ENCODE measurements at places on chromosomes 5 and 9.

DNA sequence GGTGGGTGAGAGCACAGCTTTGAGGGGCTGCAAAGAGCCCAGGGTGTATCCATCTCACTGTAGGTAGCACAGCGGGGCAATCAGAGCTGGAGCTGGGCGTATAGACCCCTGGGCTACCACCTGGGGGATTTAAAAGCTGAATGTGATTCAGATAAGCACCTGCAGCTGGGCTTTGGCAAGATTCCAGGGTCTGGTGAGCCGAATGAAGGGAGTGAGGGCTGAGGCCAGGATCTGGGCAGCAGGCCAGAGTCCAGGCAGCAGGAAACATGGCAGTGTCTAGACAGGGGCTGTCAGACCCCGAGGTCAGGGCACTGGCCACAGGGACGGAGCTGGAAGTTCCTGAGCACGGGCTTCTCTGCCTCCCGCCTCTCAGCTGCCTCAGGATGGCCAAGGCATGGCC lies 8.7 kb downstream of the ASS1 start:
- DNase-seq: no peak

GRCh38 chr9:77237896-77238295 lies 60.6 kb downstream of the VPS13A start:
- DNase-seq: no peak

DNA sequence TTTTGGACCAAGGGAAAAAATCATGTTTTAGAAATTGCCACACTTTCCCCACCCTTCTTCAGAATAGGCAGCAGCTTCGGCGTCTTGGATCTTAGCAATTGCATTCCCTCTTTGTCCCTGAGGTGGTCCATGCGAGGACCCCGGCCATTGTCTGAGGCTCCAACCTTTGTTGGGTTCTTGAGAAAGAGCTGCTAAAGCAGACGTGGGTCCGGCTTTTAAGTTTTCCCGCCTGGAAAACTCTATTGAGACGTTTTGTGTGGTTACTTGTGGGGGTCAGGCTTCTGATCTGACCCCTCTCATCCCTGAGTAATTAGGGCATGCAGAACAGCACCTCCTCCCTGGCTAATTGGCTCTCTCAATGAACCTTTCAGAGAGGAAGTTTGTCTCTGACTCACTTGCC lies 509.6 kb upstream of the TNC start:
- DNase-seq: no peak

- DNase-seq: no peak
These were observed 91.3 kb downstream of the COMMD10 start for GRCh38 chr5:116176121-116176520.

- DNase-seq: no peak
These were observed 180.8 kb downstream of the RASEF start for GRCh38 chr9:82882138-82882537.

DNA sequence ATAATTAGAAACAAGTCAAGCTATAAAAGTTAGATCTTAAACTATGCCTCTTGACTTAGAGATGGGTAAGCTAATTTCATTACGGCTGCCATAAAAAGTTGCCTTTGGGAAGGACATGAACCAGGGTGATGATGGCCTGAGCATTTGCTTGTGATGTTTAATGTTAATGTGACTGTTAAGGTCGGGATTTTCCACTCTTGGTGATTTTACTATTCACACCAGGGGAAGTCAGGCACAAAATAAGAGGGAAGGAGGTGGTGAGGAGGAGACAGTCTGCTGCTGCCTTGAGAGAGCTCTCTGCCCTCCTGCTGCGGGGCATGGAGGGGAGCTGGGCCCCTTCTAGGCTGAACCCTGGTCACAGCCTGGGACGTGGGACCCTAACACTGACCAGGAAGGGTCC lies 34.4 kb downstream of the AHRR start:
- DNase-seq: no peak

GRCh38 chr9:250039-250438 lies 35.4 kb downstream of the DOCK8 start:
- no peak for DNase-seq

- DNase-seq: no peak
These were observed 313.3 kb downstream of the EBF1 start for GRCh38 chr5:158786390-158786789.

DNA sequence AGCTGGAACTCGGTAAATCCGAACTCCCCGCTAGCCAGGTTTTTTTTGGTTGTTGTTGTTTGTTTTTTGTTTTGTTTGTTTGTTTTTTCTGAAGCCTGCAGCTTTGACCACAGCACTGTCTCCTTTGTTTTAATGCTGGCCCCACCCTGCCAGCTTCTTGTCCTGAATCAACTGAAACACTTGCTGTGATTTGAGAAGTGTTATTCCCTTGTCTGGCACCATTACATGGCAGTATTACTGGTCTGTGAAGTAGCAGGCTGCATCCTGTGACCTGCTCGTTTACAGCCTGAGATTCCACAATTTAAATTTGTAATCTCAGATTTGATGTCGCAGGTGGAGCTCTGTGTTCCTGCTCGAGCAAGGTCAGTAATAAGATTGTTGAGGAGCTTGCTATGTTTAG lies 1.4 kb upstream of the SLC36A2 start:
- no peak for DNase-seq

GRCh38 chr5:73381590-73382400 lies 66.8 kb downstream of the FOXD1 start:
- no peak for DNase-seq

- DNase-seq: no peak
These were observed 55.6 kb upstream of the UBAC1 start for GRCh38 chr9:136016572-136017288.

GRCh38 chr9:34510497-34511468 lies 12.0 kb downstream of the ENHO start:
- no peak for DNase-seq

DNA sequence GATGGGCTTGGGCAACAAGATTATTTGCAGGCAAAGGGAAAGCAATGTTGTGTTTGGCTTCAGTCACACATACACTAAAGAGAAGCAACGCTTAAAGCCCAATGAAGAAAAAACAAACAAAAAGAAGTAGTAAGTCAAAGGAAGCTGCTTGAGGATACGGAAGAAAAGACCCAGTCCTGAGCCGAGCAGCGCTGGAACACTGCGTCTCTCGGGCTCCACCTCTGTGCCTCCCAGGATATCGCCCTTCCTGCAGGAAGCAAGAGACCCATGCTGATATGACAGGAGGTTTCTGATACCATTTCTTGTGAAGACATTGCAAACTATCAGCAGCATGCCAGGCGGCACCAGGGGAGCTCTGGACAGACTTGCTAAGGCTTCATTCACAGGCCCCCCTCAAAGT lies 9.9 kb downstream of the GNAQ start:
- no peak for DNase-seq

GRCh38 chr5:73387601-73388305 lies 60.8 kb downstream of the FOXD1 start:
- no peak for DNase-seq

DNA sequence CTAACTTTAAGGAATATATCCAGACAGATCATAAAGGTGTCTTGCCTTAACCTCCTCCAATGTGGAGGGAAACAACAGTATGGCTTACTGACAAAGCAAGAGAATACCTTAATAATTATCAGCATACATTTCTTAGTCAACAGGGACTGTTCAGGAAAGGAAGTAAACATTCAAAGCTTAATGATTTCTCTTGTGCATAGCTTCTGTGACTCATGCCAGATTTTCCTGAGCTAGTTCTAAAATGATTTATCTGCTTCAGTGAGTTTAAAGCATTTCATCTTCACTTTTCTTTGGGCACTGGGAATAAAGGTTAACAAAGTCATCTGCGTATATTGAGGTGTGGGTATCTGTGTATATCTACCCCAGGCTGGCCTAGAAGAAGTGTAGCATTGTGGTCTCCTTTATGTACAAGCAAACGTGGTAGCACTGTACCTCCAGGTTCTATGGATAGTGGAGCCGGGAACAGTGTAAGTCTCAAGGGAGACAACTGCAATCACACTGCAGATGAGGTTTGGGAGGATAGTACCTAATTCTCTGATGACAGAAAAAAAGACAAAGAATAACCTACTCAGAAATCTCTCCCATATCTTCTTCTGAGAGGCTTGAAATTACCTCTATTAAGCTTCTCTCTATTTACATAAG lies 284.1 kb downstream of the HCN1 start:
- no peak for DNase-seq

GRCh38 chr5:90783460-90784333 lies 225.1 kb downstream of the ADGRV1 start:
- no peak for DNase-seq

- no peak for DNase-seq
These were observed 16.3 kb downstream of the TCERG1 start for GRCh38 chr5:146463446-146463845.

- no peak for DNase-seq
These were observed 3.2 kb downstream of the SH3PXD2B start for GRCh38 chr5:172450861-172451695.

GRCh38 chr5:66701244-66701643 lies 105.1 kb downstream of the MAST4 start:
- no peak for DNase-seq

- no peak for DNase-seq
These were observed 10.6 kb downstream of the DIPK1B start for GRCh38 chr9:136722969-136723356.

DNA sequence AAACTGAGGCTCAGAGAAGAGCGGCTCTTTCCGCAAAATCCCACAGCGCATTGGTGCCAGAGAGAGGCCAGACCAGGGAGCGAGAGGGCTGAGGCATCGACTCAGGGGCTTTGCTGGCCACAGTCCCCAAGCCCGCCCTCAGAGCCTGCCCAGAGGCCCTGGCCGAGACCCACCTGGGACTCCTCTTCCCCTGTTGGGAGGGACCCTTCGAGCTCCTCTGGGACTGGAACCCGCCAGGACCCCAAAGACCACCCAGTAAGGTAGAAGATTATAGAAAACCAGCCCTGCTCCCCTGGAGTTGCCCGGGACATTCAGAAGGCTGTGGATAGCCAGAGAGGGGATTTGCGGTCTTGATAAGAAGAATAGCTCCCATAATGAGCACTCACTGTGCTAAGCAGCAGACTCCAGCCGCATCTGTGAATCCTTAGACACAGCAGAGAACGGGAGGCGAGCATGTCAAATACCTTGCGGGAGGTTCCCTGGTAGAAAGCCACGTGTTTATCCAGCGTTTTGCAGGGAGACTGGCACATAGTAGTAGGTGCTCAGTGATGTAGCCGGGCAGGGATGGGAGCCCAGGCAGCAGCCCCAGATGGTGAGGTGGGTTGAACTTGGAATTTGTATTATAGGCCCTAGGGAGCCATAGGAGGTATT lies 651 bp upstream of the AK1 start:
- DNase-seq: no peak

DNA sequence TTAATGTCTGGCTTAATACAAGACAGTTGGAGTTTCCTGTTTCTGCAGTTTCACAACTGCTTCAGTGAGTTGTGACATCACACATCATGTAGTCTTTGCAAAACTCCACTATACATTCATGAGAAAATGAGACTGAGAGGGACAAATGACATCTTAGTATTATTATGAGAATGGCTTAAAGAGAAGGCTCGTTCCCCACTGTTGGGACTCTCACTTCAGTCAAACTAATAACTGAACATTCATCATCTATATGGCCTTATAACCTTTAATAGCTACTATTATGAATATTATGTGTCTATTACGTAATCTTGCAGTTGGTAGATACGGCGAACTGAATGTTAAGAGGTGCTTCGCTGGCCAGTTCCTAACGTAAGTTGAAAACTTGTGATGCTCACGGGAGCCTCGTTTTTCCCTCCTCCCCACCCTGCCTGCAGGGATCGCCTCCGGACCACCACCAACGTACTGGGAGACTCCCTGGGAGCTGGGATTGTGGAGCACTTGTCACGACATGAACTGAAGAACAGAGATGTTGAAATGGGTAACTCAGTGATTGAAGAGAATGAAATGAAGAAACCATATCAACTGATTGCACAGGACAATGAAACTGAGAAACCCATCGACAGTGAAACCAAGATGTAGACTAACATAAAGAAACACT lies 79.4 kb downstream of the SLC1A3 start:
- DNase-seq: no peak

DNA sequence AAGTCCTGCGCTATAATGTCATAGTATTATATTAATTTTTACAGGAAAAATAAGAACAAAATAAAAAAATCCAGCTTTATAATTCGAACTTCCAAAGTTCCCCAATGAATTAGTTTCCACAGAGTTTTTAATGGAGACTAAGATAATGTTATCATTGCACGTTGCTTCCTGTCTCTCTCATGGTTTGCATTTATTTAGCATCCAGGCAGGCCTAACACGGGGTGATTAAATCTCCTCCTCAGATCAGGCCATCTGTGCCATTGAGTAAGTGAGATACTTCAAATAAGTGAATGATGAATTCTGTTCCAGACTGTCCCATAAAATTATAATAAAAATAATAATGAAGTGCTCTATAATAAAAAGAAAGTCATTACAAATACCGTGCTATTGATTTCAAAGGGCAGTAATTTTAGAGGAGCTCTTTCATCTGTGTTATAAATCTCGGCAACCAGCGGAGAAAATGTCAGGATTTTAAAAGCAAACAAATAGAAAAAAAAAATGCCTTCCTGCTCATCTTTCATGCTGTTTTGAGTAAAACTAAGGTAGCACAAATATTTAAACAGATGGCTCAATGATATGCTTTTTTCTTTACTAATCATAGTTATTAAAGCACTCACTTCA lies 570.6 kb upstream of the ZNF608 start:
- no peak for DNase-seq

- no peak for DNase-seq
These were observed 203.3 kb upstream of the CDH9 start for GRCh38 chr5:27241564-27242257.

DNA sequence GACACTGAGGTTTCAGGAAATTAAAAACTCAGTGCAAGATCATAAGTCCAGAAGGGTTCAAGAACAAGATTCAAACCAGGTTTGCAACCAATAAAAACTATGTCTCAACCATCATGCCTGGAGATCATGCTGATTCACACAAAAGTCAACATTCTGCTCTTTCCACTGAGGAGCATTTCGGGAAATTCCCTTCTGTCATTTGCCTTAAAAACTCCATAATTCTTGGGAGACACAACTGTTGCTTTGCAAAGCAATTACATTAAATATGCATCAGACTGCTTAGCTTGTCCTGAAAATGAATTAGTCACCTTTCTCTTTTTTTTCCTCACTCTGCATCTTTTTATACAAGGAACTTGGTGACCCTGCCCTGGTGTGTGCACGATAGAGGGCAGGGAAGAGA lies 275.9 kb upstream of the ZNF462 start:
- no peak for DNase-seq

DNA sequence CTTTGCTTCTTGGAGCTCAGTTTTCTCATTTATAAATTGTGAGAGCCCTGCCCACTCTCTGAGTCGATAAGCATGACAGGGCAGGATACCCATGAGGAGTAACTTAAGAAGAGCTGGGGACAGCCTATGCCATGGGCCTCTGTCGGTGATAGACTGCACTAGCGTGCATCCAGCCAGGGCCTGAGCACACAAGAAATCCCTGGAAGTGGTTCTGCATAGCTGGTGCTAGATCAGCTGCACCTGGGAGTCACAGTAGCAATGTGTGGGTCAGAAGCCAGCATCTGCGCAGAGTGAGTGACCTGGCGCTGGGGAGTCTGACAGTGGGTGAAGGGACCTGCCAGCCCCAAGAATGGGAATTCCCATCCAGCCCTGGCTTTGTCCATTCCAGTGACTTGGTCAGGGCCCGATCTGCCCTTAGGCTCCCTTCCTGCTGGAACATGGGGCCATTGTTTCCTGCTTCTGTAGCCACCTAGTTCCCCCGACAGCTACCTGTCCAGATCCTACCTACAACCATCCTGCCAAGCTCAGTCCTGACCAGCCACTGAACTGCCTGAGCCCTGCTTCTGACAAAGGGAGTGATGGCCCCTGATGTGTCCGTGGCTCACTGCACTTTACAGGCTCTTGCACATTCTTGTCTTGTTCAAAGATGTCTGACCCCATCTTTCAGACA lies 35.9 kb upstream of the NANS start:
- DNase-seq: no peak

- no peak for DNase-seq
These were observed 16.1 kb downstream of the RAI14 start for GRCh38 chr5:34672196-34672595.

All from esophagus squamous epithelium (tissue), 5 donors.